ENCODE measurements at places on chromosomes 1 and 21.

DNA sequence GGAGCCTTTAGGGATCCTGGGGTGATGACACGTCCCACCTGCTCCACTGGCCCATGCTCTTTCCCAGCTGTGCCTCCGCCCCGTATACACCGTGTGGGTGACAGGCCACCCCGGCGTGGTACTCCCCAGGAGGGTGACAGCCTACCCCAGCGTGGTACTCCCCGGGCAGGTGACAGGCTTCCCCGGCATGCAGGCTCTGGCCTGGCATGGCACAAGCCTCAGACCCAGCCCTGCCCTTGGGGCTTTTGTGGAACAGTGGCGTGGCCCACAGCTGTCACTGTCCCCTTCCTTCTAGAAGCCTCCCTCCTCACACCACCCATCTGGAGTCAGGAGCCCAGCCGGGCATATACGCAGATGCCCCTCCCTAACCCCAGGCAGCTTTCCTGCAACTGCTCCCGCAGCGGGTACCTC lies 4.7 kb upstream of the PFKL start:
- DNase-seq = peak; percentile 19

DNA sequence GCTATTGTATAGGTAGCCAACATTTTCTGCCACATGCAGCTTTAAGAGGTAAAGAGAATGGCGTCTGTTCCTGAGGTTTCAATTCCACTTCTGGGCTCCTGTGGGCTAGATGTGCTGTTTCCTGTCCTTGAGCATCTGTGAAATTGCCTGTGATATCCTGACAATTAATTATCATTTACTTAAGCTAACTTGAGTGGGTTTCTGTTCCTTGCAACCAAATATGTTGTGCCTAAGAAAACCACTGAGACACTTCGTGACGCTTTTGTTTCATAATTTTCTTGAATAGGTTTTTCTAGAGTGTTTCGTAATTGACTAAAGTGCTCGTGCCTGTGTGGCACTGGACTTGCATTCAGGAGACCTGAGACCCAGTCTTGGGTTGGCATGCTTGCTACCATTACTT lies 127.3 kb upstream of the POU3F1 start:
- DNase-seq = no peak

GRCh38 chr1:231240883-231241735 lies at the start of gene GNPAT:
GNPAT (plus strand) TSS chr1:231241212; CDS start chr1:231241379, 167 bp downstream.
- DNase-seq = peak; percentile 87

DNA sequence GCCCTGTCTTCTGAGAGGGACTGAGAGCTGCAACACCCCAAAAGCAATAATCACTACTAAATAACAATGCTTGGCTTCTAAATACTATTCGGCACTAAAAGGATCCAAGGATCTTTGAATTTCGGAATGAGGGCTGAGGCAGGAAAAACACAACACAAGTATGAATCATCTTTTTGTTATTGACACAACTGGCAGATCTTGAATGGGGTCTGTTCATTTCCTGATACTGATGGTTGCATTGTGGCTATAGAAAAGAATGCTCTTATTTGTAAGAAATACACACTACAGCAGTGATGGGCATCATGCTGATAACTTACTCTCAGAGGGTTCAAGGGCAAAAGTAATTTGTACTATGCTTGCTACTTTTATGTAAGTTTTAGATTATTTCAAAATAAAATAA lies 149.2 kb upstream of the PLD5 start:
- no peak for DNase-seq

DNA sequence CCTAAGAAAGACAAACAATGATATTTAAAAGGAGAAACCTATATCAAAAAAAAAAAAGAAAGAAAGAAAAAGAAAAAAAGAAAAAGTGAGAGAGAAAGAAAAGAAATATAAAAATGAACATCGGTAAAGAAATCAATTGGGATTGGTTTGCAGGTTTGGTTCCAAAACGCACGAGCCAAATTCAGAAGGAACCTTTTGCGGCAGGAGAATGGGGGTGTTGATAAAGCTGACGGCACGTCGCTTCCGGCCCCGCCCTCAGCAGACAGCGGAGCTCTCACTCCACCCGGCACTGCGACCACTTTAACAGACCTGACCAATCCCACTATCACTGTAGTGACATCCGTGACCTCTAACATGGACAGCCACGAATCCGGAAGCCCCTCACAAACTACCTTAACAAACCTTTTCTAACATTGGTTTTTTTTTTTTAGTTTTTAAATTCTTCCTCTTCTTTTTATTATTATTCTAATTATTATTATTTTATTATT lies 11.7 kb downstream of the LHX9 start:
- no peak for DNase-seq

- no peak for DNase-seq
Observed at GRCh38 chr1:103333141-103333540, 192.4 kb upstream of the RNPC3 start.

DNA sequence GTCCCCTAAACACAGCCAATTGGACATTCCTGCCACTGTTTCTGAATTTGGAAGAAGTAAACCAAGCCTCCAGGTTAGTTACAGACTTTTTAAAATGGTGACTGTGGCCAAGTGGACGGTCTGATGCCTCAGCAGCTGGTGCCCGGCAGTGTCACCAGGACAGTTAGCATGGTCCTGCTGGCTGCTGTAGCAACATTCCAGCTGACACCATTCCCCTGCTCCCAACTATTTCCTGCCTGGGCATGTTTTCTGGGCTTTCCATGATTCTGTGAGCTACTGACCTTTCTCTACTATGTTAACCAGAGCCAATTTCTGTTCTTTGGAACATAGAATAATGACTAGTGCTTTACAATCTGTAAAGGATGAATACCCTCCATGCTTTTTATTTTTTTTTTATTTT lies 95.0 kb downstream of the TLR5 start:
- DNase-seq = no peak

DNA sequence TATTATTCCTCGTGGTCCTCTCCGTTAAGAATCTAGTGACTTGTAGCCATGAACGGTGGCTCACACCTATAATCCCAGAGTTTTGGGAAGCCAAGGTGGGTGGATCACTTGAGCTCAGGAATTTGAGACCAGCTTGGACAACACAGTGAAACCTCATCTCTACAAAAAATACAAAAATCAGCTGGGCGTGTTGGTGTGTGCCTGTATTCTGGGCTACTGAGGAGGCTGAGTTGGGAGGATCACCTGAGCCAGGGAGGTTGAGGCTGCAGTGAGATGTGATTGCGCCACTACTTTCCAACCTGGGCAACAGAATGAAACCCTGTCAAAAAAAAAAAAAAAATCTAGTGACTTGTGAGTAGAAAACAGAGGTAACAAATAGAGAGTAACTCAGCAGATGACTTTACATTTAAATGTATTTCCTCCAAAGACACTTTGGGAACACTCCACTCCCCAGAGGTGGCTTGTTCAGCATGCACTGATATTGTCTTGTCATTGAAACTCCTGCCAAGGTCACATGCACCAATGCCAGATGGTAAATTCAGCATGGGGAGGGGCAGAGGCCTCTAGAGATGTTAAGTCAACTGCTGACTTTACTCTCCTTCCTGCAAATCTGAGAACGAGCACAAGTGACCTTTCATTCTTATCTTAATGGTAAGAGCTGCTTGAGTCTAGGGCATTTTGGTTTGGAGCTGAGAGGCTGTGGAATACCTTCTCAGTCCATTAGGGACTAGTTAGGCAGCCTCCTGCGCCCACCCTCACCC lies 24.9 kb downstream of the CCDC185 start:
- DNase-seq = no peak

GRCh38 chr1:65412984-65413375 lies 7.5 kb upstream of the LEPR start:
- no peak for DNase-seq

Measured in NCI-H2081 (cell line).